ENCODE measurements at places on chromosomes 6 and 20. TPM values are rescaled to one million over a fixed set of nuclear protein-coding genes. Genes with fewer than 3 reads are reported as not detected.

The SRSF3 gene
- total RNA-seq = 289 TPM

The NFATC2 gene
- total RNA-seq = 3.5 TPM

The NMBR gene
- total RNA-seq = not detected

The ADNP gene
- 92.7 TPM for total RNA-seq

The TBXT gene
- 44.8 TPM for total RNA-seq

The VWA7 gene
- total RNA-seq = 0.74 TPM

The PTPRT gene
- 0.10 TPM for total RNA-seq

The ARFGEF3 gene
- total RNA-seq = 6.4 TPM

The ADGRF5 gene
- total RNA-seq = 250 TPM
